EL (cell line): ENCODE measurements at places on chromosomes 3 and 15.

GRCh38 chr3:118635711-118636110, 398.9 kb downstream of the IGSF11 start:
- DNase-seq = no peak

GRCh38 chr3:9222956-9223639, 26.3 kb downstream of the SRGAP3 start:
- DNase-seq = no peak

DNA sequence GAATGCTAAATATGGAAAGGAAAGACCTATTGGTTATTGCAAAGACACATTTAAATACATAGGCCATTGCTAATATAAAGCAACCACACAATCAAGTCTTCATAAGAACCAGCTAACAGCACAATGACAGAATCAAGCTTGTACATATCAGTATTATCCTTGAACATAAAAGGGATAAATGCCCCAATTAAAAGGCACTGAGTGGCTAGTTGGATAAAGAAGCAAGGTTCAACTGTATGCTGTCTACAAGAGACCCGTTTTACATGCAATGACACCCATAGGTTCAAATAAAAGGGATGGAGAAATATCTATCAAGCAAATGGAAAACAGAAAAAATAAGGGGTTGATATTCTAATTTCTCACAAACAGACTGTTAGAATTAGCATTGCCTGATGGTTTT, 706.1 kb downstream of the EPHA3 start:
- no peak for DNase-seq

- no peak for DNase-seq
Measured at GRCh38 chr3:33419948-33420347, 20.3 kb downstream of the UBP1 start.

GRCh38 chr3:6041894-6042293, 819.0 kb upstream of the GRM7 start:
- DNase-seq = no peak

- no peak for DNase-seq
Measured at GRCh38 chr15:99932676-99933402, 199.6 kb upstream of the LYSMD4 start.

DNA sequence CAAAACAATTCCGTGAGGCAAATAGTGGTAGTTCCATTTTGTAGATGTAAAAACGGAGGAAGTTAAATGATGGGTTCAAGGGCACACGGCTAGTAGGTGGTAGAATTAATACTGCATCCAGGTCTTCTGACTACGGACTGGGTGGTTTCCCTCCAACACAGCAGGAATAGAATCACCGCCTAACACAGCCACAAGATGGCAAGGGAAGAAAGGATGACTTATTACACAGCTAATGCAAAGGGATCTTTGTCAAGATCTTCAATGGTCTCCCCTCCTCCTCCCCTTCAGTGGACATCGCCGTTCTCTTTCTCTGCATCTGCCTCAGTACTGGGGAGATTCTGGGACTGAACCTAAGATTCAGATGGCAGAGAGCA, 524 bp upstream of the TOPBP1 start:
- peak; percentile 54 for DNase-seq

DNA sequence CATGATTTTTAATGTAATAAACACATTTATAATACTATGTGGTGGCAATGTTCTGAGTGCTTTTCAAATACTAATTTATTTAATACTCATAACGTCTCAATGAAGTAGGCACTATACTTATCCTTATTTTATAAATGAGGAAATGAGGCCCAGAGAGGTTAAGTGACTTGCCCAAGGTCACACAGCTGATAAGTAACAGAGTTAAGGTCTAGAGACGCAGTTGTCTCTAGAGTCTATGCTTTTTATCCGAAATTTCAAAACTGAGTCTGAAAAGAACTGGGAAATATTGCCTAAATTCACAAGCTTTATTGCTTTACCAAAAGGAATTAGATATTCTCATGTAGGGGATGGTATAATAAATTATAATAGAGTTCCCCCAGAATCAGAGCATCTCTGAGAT, 31.4 kb upstream of the MAGEF1 start:
- no peak for DNase-seq

- peak; percentile 4 for DNase-seq
Measured at GRCh38 chr3:111012388-111013248, 59.0 kb upstream of the NECTIN3 start.

GRCh38 chr3:158974904-158975303, 173.1 kb downstream of the MFSD1 start:
- peak; percentile 1 for DNase-seq

DNA sequence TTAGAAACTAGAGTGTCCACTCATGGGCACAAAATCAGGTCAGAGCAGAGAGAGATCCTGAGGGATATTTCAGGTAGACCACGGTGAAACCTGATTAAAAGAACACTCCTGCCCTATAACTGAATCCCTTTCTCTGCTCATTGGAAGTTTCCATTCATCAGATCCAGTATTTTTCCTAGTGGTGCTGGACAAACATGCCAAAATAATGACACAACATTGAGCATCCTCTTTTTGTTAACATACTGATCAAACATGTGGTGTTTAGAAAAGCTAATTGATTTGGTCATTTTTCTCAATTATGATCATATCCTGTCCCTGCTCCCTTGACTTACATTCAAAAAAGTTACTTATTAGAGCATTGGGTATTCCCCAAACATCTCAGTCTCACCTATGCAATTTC, 27.2 kb downstream of the PTX3 start:
- DNase-seq = peak; percentile 51

DNA sequence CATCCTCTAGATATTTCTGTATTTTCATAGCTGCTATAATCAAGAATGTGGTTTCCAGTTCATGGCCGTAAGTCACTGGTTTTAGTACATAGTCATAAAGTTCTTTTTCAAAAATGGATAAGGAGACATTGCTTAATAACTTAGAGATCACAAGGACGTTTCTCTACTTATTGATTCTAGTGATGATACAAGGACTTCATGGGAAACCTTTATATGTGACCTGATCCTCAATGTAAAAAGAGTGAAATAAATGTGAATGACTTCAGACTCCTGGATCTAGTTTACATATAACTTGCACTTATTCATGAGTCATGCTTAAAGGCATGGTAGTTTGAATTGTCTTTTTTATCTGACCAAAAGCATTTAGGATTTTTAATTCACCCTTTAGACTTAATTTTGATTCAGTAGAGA, 35.2 kb downstream of the TSC22D2 start:
- peak; percentile 53 for DNase-seq

DNA sequence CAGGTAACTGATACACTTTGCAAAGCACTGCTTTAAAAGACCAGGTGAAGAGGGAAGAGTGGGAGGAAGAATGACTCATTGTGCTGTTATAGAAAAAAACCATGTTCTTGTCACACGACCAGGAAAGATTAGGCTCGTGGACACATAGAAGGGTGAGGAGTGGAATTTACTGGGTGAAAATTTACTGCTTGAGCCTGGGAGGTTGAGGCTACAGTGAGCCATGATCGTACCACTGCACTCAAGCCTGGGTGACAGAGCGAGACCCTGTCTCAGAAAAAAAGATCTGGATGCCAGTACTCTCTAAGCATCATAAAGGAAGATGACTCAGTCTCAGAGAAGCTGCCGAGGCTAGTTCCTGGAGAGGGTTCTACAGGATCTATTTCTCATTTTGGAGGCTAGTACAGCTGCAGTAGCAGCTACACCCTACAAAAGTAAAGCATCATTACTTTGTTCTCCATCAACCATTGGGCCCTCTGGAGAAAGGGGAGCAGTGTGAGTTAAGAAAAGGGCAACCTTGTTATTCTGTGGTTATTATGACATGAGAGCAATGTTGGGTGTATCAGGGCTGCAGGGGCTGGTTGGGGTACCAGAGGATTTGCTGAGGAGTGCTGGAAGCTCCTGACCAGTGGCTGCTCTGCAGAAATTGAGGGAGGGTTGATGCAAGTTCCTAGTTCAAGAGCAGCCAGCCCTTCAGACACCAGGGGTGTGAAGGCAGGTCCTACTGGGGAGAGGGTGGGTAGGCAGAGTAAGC, 75.4 kb downstream of the CMTM8 start:
- peak; percentile 48 for DNase-seq

DNA sequence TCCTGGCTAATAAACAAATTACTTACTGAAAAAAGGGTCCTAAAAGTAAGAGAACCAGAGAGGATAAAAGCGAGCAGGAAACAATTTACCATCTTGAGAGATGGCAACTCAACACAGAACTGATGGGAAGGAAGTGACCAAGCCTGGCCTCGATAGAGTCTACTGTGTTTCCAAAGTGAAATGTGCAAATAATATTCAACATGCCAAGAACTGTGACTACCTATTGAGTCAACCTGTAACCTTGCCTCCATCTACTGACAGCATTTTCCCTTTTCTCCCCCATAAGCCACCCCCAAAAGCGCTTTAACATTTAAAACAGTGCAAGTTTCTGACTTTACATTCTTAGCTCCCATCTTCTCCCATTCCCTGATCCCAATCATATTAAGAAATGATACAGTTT, 75.4 kb upstream of the PSMD6 start:
- no peak for DNase-seq

DNA sequence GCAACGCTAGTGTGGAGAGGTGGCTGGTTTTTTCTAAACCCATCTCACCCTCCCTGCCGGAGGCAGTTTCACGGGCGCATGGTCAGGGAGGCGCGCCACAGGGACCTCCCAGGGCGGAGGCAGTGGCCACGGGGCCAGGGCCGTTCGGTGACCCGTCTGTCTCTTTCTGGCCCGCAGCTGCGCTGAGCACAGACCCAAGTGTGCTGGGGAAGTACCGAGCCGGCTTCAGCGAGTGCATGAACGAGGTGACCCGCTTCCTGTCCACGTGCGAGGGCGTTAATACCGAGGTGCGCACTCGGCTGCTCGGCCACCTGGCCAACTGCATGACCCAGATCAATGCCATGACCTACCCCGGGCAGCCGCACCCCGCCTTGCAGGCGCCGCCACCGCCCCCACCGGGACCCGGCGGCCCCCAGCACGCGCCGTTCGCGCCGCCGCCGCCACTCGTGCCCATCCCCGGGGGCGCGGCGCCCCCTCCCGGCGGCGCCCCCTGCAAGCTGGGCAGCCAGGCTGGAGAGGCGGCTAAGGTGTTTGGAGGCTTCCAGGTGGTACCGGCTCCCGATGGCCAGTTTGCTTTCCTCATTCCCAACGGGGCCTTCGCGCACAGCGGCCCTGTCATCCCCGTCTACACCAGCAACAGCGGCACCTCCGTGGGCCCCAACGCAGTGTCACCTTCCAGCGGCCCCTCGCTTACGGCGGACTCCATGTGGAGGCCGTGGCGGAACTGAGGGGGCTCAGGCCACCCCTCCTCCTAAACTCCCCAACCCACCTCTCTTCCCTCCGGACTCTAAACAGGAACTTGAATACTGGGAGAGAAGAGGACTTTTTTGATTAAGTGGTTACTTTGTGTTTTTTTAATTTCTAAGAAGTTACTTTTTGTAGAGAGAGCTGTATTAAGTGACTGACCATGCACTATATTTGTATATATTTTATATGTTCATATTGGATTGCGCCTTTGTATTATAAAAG, 1.8 kb downstream of the HES1 start:
- DNase-seq = peak; percentile 58

DNA sequence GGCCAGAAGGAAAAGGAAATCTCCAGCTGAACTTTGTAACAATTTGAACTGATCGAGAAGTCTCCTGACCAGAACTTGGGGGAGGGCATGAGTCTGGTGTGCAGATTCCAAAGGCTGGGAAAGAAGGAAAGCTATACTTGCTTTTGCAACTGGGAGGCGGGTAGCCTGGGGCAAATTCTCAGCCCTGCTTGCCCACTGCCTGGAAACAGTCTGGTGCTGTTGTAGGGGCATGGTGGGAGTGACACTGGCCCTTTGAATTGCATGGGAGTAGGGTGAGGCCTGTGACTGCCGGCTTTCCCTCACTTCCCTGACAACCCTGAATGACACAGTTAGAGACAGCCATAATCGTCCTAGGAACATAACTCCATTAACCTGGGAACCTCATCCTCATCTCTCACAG, 114.0 kb upstream of the POU1F1 start:
- peak; percentile 14 for DNase-seq
